T1000 (cell line): ENCODE measurements at places on chromosomes 6 and 20.

DNA sequence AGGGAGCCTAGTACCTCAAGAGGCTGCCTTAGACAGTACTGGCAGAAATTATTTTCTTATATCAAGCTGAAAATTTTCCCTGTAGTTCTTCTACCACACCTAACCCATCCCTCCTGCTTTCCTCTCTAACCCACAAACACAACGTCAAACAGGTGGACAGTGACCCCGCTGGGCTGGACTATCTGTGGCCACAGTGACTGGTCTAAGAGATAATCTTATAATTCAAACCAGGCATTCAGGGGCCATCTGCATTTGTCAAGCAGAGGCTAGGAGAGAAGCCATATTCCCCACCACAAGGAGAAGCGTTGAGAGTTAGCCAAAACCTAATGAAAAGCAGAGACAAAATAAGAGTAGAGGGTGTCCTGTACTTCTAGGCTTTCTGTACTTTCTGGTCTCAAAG lies 8.2 kb downstream of the HDDC2 start:
- no peak for DNase-seq

- no peak for DNase-seq
Measured at GRCh38 chr6:141199074-141199473, 933.7 kb upstream of the GJE1 start.

- DNase-seq, result no peak
Measured at GRCh38 chr6:15547400-15547799, 115.4 kb downstream of the DTNBP1 start.

- DNase-seq, result no peak
Measured at GRCh38 chr6:90285042-90285481, 11.6 kb downstream of the BACH2 start.

DNA sequence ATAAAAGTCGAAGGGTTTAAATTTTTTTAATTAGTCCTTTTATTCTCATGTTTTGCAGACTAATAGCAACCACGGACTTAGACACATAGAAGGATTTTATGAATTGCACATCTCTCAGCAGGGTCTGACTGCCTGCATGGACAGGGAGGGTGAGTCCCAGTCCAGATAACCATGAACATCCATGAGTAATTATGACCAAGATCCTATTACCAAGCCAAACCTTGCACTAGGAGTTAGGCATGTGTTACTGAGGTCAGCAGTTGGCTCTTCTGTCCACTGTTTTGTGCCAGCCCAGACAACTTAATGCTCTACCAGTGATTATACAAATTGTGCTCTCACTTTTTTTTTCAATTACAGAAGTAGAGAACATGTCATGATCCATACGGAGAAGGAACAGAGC lies 211.2 kb downstream of the MAFB start:
- no peak for DNase-seq

- DNase-seq, result no peak
Measured at GRCh38 chr20:42368910-42369309, 750.7 kb upstream of the CHD6 start.

DNA sequence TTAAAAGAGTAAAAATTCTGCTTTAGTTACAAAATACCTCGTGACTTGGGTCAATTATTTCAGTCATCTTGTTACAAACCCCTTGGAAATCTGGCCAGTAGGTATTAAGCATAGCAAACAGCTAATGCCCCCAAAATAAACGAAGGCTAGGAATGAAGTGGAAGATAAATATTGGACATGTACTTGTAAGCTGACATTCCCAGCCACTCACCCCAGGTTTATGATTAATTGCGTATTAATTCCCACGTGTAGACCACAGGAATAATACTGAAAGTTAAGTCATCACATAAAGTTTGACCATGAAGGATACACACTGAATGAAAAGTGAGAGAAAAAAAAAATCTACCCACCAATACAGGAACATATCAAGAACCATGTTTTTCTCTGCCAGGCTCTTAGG lies 936.5 kb upstream of the ADGRB3 start:
- no peak for DNase-seq

GRCh38 chr20:19993958-19994669 lies 23.0 kb upstream of the NAA20 start:
- no peak for DNase-seq

DNA sequence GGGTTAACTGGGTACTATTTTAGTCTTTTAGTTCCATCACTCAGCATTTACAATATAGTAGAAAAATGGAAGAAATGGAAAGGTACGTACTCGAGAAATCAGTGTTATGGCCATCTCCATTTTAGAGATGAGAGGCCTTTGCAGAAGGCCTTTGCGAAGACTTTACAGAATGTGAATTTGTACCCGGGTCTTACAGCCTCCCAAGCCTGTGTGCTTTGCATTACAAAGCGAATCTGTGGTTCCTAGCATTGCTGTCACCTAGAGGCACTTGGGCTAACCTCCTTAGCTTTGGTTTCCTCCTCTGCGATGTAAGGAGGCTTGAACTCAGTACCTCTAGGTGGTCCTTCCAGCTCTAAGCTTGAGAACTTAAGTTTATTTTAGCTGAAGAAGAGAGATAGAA lies 10.9 kb downstream of the VAPB start:
- no peak for DNase-seq

DNA sequence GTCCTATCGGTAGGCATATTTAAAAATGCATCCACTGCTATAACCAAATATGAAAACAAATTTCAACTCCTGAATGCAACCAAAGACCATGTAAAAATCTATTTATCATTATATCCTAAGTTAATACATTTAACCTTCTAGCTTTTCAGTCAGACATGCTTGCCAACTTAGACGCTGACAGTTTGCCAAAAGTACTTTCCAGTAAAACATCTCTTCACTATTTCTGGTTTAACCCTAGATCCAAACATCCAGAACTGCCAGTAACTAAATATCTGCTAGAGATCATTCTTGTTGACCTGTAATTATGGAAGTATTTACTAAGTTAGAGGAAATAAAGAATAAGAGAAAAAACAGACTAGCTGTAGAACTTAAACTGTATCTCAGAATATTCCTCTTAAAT lies 210.2 kb upstream of the THEMIS start:
- DNase-seq, result no peak

GRCh38 chr6:21159465-21159864 lies 434.1 kb upstream of the SOX4 start:
- no peak for DNase-seq

GRCh38 chr6:82072121-82072521 lies 175.4 kb downstream of the IBTK start:
- DNase-seq, result no peak

DNA sequence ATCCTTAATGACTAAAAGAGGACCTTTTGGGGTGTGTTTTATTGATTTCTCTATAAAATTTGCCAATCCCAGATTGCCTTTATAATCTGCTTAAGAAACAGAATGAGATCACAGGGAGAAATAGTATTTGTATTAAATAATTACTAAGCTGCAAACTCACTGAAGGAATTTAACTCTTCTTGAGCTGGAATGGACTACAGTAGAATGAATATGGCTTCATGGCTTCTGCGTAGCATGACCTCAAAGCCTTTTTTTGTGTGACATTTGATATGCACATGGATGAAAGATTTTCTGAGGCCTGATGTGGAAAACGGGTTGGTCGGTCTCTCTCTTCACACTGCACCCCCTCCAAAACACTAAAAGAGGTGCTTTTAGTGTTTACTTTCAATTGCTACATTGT lies 115.9 kb downstream of the QKI start:
- no peak for DNase-seq

- DNase-seq, result no peak
Measured at GRCh38 chr6:152636609-152637295, 410 bp downstream of the SYNE1 start.

DNA sequence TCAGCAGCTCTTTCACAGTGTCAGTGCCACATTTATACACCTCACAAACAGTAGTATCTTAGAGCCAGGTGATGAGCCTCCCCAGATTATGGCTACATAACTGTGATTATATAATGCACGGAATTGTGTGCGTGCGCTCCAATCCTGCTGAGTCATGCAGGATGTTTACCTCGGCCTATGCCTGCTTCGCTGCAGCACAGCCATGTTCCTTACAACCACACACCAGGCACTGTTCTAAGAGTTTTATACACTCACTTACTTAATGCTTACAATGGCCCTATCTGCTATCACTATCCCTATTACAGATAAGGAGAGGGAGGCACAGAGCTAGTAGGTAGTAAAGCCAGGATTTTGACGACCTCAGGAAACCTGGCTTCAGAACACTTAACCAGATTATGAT lies 7.3 kb downstream of the ZKSCAN3 start:
- DNase-seq, result no peak

- DNase-seq, result no peak
Measured at GRCh38 chr6:142462260-142462659, 160.5 kb downstream of the ADGRG6 start.

GRCh38 chr20:16286601-16287000 lies 286.6 kb downstream of the KIF16B start:
- no peak for DNase-seq

GRCh38 chr6:96157018-96157565 lies 141.3 kb downstream of the FUT9 start:
- no peak for DNase-seq

GRCh38 chr6:5318617-5319272 lies 57.4 kb downstream of the FARS2 start:
- no peak for DNase-seq

- no peak for DNase-seq
Measured at GRCh38 chr6:165506657-165507056, 156.4 kb downstream of the PDE10A start.

- DNase-seq, result no peak
Measured at GRCh38 chr20:56716806-56717205, 87.7 kb downstream of the TFAP2C start.

DNA sequence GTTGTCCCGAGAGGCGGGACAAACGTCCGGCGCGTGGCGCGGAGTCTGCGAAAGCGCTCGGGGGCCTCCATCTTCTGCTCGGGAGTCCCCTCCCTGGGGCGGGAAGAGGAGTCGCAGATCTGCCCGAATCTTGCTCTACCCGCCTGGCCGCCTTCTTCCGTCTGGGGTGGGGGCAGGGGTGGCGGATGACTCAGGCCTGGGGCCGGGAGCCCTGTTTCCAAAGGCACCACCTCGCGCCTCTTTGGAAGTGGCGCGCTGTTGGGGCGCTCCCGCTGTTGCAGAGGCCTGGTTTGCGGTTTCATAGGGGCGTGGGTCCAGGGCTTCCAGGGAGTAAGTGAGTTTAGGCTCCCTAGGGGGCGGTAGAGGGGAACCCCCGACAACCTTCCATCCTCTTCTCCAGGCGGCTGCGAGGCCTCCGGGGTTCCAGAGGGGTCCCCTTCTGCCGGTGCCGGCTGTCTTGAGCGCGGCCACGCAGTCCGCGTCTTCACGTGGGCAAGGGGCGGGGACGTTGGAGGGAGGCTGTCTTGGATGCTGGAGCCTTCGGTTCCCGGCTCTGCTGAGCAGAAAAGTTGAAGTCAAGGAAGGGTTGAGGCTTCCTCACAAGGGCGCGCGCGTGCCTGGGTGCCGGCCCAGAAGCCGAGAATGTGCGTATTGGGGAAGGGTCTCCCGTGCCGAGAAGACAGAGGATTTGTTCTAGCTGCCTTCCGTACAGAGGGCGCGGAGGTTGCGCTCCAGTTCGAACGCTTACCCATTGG lies 2.6 kb upstream of the TFAP2C start:
- DNase-seq, result no peak

DNA sequence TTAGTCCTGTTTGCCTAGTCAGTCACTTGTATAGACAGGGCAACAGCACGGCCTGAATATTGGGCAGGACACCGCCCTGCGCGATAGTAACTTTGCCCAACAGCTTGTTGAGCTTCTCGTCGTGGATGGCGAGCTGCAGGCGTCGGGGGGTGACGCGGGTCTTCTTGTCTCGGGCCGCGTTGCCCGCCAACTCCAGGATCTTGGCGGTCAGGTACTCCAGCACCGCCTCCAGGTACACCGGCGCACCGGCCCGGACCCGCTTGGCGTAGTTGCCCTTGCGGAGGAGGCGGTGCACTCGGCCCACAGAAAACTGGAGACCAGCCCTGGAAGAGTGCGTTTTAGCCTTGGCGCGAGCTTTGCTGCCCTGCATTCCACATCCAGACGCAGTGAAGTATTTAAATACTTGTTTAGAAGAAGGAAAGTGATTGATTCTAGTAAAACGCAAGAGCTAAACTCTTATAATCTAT lies 92.8 kb upstream of the BTN3A2 start:
- no peak for DNase-seq

- DNase-seq, result no peak
Measured at GRCh38 chr20:54058420-54059139, 11.8 kb downstream of the BCAS1 start.

DNA sequence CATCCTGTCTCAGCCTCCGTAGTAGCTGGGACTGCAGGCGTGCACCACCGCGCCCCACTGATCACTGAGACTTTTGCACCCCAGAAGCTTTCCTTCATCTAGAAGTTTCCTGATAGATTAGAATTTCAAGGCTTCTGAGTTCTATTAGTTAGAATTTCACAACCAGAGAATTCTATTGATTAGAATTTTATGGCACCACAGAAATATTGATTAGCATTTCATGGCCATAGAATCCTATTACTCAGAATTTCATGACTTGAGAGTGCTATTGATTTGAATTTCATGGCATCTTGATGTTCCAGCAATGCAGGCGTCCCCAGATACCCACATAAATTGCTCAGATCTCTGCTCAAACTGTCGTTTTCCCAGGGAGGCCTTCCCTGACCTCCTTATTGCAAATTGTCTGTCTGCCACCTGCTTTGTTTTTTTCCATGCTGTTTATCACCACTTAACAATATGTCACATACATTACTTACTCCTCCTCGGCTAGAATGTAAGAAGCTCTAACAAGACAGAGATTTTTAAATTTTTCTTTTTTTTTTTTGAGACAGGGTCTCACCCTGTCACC lies 16.9 kb upstream of the CBFA2T2 start:
- no peak for DNase-seq

- no peak for DNase-seq
Measured at GRCh38 chr6:16687045-16687444, 74.2 kb downstream of the ATXN1 start.

DNA sequence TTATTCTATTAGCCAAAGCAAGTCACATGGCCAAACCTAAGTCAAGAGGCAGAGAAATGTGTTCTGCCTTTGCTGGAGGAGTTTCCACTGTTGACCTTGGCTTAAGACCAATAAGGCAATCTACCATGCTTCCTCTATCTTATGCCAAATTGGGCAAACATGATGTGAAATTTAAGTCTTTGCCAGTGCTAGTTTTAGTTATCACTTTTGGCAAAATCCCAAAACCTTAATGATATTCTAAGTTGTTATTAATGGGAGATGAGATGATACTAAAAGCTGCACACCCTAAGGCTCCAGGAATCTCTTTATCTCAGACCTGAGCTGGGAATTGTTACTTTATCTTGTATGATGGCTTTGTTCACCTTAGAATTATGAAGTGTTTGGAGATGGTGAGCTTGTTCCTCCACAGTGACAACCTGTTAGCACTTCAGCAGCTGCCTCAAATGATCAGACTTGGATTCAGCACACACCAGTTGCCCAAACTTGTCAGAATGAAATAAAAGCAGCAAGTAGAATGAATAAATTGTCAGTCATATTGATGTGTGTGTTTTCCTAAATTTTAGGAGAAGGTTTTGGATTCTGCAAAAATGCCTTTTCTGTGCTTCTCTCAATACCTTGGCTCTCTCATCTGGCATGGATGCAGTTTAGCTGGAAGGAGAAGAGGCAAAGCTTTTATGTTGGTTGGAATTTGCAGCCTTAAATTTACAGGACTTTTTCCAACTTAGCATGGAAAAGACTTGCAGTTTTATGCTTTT lies 49.3 kb downstream of the RIN2 start:
- DNase-seq, result no peak
